Fibroblast of skin of abdomen (primary cell): ENCODE measurements at places on chromosomes 7 and 10.

- DNase-seq: peak; percentile 40
Observed at GRCh38 chr7:41472427-41473125, 230.3 kb downstream of the INHBA start.

DNA sequence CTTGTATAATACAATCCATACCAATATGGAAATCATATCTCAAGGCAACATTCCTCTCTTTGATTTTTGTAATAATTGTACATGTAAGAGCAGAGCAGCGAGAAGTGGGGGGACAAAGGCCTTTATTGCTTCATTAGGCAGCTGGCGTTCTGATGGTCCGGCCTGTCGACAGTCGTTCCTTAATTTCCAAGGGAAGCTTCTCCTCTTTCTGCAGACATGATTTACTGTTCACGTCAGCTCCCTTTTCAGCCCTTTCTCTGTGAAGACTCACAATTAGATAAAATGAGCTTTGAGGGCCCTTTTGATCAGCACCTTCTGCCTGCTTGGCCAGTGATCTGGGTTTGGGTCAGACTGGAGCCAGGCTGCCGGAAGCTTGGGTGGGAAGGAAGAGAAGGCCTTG lies 65.6 kb upstream of the CTBP2 start:
- no peak for DNase-seq

- DNase-seq: no peak
Observed at GRCh38 chr7:101744588-101744987, 72.8 kb upstream of the CUX1 start.

- no peak for DNase-seq
Observed at GRCh38 chr10:92850185-92850584, 1.9 kb downstream of the EXOC6 start.

GRCh38 chr10:784403-785088 lies 95.1 kb upstream of the DIP2C start:
- peak; percentile 80 for DNase-seq

- DNase-seq: peak; percentile 35
Observed at GRCh38 chr10:113854761-113855588, 514 bp downstream of the NHLRC2 start.

DNA sequence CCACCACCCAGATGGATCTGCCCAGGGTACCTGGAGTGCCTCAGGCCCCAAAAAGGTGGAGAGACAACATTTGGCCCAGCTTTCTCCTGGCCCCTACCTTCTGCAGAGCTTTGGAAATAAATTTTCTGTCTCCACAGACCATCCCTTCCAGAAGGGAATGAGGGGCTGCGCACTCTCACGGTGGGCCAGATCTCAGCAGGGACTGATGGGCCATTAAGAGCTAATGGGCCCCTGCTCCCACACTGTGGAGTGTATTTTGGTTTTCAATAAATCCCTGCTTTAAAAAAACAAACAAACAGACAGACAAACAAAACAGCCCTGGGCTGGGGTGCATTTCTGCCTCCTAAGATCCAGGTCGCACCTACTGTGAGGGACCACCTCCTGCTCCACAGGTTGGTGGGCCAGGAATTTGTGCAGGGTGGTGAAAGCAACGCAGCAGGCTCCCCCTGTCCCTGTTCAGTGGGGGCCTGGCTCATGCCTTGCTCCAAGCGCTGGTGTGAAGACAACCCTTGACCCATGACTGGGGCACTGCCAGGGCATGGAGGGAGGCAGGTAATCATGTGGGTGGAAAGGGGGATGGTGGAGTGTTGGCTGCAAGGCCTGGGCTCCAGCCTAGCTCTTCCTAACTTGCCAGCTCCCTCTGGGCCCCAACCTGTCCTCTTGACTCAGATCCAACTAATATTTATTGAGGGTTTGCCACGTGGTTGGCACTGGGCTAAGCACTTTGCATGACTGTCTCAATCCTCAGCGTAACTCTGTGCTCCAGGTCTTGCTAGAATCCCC lies 88.5 kb downstream of the COL13A1 start:
- no peak for DNase-seq

GRCh38 chr10:122554131-122555036 lies 6.2 kb upstream of the DMBT1 start:
- no peak for DNase-seq

DNA sequence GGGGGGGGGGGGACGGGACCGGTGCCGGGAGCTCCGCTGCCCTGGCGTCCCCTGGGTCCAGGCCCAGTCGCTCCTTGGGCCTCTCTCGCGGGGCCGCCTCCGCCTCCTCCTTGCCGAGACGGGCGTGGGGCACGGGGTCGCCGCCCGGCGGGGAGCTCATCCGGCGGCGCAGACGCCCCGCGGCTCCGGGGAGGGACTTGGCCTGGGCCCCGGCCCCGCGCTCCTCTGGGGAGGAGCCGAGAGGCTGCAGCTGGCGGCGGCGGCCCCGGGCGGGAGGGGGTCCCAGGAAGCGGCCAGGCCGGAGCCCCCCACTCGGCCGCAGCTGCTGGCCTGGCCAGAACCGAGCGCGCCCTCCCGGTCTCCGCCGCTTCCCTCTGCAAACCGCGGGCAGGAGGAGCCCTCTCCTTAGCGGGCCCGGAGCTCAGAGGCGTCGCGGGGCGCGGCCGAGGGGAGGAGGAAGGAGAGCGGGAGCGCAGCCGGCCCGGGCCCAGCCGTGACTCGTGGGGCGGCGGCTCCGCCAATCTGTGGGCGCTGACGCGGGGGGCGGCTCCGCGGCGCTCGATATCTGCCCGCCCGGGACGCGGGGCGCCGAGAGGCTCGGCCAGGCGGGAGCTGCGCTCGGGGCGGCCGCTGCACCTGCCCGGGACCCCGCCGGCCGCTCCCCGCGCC lies at the start of gene FAM20C:
Gene FAM20C, plus strand, starts transcription at position 591 of the 669 bp plus-strand sequence. CDS start 629 bp downstream, outside the sequence.
- peak; percentile 84 for DNase-seq

GRCh38 chr10:71727738-71728737 lies 8.5 kb upstream of the C10orf105 start:
- DNase-seq: no peak

DNA sequence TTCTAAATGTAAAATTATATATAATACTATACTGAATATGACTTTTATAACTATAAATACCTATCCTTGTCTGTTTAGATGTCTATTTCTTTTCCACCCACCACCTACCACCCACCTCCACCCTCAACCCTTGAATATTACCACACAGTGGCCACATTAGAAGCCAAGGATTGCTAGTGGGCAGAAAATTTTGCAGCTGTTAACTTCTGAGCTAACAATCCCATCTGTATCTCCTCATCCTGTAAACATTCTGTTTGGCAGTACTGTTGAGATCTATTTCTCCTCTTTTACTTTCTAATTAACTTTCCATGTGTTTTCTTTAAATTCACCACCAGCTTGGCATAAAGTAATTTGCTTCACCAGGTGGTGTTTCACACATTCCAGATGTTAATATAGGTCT lies 281.1 kb upstream of the BMPER start:
- no peak for DNase-seq

GRCh38 chr7:50509459-50509858 lies 55.7 kb downstream of the DDC start:
- no peak for DNase-seq

DNA sequence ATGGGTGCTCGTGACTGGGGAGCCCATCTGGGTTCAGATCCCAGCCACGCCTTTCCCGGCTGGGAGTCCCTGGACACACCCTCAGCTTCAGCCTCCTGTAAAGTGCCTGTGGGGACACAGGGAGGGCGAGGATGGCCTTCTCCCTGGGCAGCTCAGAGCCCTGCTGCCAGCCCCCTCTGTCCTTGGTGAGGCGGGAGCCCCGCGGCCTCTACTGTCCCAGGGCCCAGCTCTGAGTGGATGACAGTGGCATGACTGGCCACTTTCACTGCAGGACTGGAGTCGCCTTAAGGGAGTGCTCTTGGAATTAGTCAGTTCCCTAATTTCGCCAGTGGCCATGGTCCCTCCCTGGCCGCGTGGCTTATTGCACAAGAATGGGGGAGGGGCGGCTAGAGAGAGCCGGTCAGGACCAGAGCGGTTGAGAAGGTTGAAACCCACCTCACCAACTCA lies 4.6 kb downstream of the BRI3 start:
- DNase-seq: peak; percentile 23

DNA sequence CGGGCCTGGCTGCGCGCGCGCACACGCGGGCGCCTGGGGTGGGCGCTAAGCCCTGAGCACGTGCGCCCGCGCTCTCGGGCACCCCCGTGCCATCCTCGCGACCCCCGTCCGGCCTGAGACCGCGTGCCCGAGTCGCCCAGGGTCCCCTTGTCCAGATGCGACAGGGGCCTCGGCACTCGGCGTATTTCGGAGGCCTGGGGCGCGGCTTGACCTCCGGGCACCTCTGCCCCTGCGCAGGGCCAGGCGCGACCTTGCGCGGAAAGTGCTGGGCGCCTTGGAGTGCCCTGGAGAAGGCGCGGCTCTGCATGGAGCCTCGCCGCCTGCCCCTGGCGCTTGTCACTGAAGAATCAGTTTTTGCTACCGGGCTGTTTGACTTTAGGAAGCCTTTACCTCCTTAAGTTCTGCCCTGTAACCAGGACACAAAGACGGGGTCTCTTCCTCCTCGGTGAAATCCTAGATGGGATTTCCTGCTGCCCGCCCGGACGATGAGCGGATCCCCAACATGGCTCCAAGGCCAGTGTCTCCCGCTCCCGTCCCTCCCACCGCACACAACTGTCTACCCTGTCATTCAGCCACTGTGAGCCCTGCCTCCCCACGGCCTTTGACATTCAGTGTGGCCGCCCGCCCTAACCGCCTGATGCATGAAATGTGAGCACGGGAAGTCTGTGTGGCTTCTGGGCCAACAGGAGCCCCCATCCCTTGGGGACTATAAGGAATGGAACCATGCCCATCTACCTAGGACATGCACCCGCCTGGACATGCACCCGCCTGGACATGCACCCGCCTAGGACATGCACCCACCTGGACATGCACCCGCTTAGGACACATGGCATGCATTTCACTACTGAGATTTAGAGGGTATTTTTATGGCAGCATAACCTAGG lies 1.1 kb upstream of the STK32C start:
- DNase-seq: no peak

- DNase-seq: peak; percentile 16
Observed at GRCh38 chr10:107496594-107496993, 332.1 kb upstream of the SORCS1 start.

- DNase-seq: no peak
Observed at GRCh38 chr7:158741294-158741666, 36.7 kb upstream of the NCAPG2 start.

DNA sequence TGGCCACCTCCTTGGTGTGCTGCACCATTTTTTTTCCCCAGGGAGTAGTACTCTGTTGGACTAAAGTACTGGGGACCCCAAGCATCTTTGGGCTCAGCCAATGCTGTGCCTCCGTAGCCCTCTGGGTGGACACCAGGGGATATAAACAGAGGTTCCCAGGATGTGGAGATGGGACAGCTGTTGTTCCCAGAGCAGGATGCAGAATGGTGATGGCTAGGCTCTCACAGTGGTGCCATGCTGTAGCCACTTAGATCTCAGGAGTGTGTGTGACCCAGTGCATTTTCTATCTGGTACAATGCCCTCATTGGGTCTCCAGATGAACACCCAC lies 50.9 kb upstream of the SCIN start:
- no peak for DNase-seq

GRCh38 chr10:15571575-15571974 lies 148.1 kb downstream of the ITGA8 start:
- DNase-seq: peak; percentile 84

DNA sequence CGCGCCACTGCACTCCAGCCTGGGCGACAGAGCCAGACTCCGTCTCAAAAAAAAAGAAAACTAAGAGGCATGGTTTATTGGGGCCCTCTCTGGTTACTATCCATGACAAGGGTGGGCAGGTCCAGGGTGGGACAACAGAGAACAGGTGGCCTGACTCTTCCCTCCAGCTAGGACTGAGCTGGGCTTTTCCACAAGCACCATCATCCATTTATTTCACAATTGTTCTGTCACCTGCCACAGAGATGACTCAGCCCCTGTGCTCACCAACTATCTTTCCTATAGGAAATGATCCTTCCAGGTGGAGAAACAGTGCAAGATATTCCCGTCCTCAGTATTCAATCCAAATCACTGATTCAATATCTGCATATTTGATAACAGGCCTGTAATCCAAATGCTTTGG lies 44.9 kb upstream of the MYL10 start:
- DNase-seq: no peak

GRCh38 chr10:84401854-84402611 lies 73.6 kb downstream of the CCSER2 start:
- DNase-seq: no peak

DNA sequence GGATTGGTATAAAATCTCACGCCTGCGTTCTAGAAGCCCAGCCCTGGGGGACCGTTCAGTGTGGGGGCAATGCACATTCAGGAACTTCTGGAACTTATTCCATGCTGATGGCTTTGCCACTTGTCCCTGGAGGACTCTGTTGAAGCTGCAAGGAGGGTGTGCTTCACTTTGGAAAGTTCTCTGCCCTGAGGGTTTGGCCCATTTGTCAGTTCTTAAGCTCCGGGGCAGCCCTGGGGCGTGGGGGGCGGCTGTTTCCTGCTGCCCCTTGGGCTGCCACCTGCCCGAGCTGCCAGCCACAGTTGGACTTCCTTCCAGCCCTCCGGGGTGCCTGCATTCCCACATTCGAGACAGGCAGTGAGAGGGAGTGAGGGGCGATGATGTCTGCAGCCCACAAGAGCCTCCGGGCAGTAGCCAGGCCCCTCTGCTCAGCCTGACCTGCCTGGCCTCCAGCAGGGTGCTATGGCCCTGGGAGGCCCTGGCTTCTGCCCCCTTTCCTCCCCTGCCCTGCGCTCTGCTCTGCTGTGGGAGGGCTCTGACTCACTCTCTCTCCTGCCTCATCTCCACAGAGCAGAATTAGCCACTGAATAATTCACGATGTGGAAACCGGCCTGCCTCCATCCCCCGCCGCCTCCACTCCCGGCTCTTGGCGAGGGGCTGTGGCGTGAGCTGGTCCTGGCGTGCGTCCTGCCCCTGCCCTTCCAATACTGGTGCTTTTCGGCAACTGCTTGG lies 1.9 kb downstream of the TTYH3 start:
- DNase-seq: peak; percentile 87

GRCh38 chr7:155731380-155731779 lies 80.9 kb downstream of the SHH start:
- no peak for DNase-seq

DNA sequence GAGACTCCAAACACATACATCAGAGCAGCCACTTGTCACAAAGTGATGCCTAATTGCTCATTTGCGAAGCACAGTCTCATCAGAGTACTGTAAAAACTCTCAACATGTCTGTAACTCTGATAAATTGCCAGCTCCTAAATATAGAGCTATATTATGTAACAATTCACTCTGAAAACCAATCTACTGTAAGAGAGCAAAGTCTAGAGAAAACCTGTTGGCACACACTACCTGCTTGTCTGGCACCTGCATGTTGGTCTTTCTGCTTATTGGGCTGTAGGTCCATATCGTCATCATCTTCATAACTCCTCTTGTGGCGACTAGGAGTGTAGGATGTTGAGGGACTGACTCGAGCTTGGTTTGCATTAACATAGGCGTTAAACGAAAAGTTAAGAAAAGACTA lies 19.8 kb downstream of the MCMBP start:
- no peak for DNase-seq

DNA sequence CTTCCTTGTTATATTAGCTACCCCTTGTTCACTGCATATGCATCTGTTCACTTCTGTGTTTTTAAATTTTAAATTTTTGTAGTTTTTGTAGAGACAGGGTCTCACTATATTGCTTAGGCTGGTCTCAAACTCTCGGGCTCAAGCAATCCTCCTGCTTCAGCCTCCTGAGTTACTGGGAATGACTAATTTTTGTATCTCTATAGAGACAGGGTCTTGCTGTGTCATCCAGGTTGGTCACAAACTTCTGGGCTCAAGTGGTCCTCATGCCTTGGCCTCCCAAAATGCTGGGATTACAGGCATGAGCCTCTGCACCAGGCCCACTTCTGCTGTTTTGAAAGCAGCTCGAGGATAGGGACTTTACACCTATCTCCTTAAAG lies 64.6 kb downstream of the PRTFDC1 start:
- no peak for DNase-seq

- DNase-seq: peak; percentile 80
Observed at GRCh38 chr7:47940088-47941013, 7.9 kb downstream of the PKD1L1 start.
